ENCODE measurements at places on chromosomes 5 and 9. TPM values are rescaled to one million over a fixed set of nuclear protein-coding genes. Genes with fewer than 3 reads are reported as not detected.

DNA sequence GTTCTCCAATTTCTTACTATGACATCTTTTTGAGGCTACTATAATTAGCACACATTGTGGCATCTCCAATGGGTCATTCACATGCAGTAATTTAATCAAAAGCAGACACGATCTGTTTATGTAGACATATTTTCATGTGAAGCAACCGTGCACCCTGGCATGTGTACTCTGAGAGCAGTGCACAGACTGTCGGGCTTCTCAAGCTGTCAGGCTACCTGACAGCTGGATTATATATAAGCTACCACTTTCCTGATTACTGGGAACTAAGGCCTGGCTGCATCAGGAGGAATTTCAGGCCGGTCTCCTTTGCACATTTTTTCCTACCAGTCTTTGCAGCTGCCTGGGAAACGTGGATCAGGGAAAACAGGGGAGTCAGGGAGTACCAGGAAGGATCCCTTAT is 197.5 kb downstream of the MAPKAP1 start:
- no peak for DNase-seq

GRCh38 chr5:23268136-23268535 is 239.3 kb upstream of the PRDM9 start:
- DNase-seq: no peak

- peak; percentile 52 for DNase-seq
Measured at GRCh38 chr9:108467653-108468324, 388.0 kb downstream of the ACTL7B start.

- DNase-seq: no peak
Measured at GRCh38 chr9:13241283-13241682, 38.2 kb downstream of the MPDZ start.

GRCh38 chr9:93203026-93203717 is 19.2 kb downstream of the WNK2 start:
- no peak for DNase-seq

GRCh38 chr9:104144336-104144735 is 50.2 kb downstream of the SMC2 start:
- no peak for DNase-seq

GRCh38 chr9:116484492-116485061 is 202.5 kb upstream of the TRIM32 start:
- DNase-seq: no peak

Gene LCN1
- not detected for total RNA-seq

Gene PCDHB15
- 0.74 TPM for total RNA-seq

Gene CDC20B
- not detected for total RNA-seq

All from right lobe of liver (tissue), 6 donors.